IMR-90 (cell line): ENCODE measurements at places on chromosomes 11 and 22.

GRCh38 chr11:17894929-17895658, 117.8 kb downstream of the SERGEF start:
- DNase-seq, result peak; percentile 32

DNA sequence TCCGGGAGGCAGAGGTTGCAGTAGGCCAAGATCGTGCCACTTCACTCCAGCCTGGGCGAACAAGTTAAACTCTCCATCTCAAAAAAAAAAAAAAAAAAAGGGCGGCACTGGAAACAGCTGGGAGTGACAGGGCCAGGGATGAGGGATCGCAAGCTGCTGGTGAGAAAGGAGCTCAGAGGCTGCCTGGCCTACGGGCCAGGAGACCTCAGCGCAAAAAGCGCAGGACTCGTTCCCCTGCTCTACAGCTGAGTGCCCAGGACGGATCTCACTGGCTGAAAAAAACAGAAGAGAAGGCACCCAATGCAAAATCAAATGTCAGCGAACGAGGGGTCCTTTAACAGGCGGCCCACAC, 650 bp upstream of the NUP50 start:
- DNase-seq, result peak; percentile 54

DNA sequence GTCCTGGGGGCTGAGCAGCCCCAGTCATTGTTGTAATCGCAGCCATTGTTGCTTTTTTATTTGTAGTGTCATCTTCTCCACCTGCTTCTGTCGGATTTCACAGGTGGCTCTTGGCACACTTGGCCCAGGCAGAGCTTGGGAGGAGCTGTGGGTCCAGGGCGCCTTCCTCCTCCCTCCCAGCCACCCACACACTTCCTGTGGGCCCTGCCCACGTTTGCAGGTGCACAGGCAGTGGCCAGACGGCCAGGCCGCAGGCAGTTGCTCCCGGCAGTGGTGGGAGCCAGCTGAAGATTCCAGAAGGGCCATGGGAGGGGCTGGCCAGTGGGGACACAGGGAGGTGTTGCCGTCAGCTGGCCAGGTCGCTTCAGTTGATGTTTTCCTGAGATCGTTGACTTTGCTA, 1191.9 kb downstream of the BRD1 start:
- DNase-seq, result no peak

DNA sequence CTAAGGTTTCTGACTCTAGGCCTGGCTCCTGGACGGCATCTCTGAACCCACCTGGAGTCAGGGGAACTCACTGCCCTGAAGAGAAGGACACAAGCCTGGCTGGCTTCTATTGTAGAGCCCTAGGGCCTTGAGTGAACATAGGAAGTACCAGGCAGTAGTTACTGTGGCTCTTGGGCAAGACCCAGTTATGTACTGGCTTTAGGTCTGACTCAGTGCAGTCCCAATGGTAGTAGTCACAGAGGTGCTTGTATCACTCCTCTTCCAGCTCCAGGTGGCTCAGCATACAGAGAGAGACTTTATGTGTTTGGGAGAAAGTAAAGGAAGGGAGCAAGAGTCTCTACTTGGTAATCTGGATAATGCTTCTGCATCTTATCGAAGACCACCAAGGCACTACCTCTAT, 13.9 kb upstream of the PAK1 start:
- DNase-seq, result no peak

DNA sequence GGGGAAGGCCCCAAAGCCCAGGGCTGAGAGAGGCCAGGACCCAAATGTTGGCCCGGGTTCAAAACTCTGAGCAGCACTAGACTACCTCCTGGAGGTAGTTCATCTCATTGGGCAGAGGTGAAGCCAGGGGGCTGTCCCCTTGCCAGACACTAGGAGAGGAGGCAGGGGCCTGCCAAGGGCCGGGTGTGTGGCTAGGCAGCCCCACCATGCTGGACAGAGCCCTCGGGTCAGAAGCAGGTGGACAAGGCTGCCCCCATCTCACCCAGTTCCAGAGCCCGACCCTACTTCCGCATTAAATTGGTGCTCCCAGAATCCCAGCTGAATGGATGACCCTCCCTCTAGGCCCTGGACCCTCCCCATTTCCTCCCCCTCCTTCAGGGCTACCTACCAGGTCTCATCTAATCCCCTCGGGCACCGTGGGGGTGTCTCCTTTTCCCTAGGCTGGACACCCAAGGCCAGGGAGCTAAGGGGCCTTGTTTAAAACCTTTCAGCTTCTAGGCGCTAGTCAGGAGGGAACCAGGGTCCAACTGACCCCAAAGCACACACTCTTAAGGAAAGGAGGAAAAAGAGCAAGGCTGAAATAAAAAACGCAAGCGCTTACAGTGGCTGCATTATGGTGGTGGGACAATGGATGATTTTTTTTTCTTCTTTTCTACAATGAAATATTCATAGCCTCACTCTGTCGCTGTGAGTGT, 72.1 kb upstream of the TCF20 start:
- DNase-seq, result no peak

- DNase-seq, result no peak
Measured at GRCh38 chr11:2357246-2357645, 19.9 kb upstream of the CD81 start.

- no peak for DNase-seq
Measured at GRCh38 chr11:24903555-24903954, 406.7 kb downstream of the LUZP2 start.
